ENCODE measurements at places on chromosomes 3 and 15.
A peak's percentile ranks its signal among the peaks of the same experiment; 100 is the strongest.

- no peak for DNase-seq
These were observed 12.1 kb downstream of the PLCL2 start for GRCh38 chr3:16896820-16897219.

GRCh38 chr15:56056626-56057025 is 63.2 kb upstream of the NEDD4 start:
- DNase-seq: no peak

DNA sequence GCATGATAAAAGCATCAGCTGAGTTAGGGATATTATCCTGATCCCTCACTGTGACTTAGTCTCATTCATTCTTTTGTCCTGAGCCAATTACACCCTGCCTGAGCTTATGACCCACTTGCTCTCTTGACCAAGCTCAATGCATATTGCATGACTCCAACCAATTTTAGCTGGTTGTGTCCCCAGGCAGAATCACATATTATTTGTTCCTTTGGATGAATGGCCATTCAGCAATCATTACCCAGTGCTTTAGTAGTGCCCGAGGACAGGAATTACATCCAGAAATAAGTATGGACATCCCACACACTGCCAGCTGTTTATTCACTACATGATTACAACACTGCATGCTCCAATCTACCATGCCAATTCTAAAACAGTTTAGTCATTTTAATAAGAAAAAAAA is 322.5 kb downstream of the ZBBX start:
- no peak for DNase-seq

- no peak for DNase-seq
These were observed 10.9 kb downstream of the GNB5 start for GRCh38 chr15:52180196-52180835.

DNA sequence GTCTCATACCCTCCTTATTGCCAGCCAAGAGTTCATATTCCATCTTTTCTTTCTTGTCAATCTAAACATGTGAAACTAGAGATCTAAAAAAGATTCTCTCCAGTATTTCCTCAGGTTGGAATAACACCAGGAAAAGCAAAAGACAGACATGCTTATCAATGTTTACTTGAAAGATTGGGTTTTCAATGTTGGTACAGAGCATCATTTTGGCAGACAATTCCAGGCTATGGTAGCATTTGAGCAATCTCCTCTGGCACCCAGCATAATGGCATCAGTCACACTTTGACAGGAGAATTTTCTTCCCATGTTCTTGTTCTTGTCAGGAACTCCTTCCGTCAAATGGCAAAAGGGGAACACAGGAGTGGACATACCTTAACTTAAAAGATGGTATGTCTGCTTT is 61.0 kb upstream of the RARB start:
- no peak for DNase-seq

DNA sequence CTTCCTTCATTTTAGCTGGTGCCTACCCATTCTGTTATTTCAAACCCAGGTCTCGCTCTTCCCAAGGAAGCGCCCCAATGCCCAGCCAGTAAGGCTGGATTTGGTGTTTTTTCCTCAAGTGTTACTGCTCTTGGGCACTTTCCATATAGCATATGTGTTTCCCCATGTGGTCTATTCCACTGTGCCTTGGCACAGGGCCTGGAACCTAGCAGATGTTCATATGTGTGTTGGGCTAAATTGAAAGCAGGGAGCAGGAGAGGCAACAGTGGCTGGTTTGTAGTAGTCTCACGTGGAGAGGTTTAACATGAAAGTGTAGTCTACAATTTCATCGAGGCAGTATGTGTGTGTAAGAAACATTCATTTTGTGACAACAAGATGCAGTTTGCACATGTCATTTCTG is 48.2 kb upstream of the TEX264 start:
- DNase-seq: no peak

GRCh38 chr15:84822653-84823281 is 5.6 kb downstream of the ALPK3 start:
- DNase-seq: no peak

DNA sequence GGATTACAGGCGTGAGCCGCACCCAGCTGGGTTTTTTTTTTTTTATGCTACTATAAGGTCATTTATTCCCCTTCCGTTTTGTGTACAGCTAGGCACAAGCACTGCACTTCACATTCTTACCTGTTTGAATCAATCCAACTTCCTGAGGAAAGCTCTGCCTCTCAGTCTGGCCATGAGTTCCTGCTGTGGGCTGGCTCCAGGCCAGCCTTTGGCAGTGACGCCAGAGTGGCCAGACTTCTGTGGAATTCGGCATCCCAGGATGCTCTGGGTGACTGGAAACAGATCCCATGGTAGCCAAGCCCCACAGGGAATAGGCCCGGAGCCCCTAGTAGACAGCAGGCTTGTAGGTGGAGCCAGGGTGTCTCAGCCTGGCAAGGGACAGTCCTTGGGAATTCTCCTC is 21.5 kb upstream of the TIMP4 start:
- DNase-seq: no peak

GRCh38 chr3:89300981-89301380 is 193.6 kb downstream of the EPHA3 start:
- no peak for DNase-seq

DNA sequence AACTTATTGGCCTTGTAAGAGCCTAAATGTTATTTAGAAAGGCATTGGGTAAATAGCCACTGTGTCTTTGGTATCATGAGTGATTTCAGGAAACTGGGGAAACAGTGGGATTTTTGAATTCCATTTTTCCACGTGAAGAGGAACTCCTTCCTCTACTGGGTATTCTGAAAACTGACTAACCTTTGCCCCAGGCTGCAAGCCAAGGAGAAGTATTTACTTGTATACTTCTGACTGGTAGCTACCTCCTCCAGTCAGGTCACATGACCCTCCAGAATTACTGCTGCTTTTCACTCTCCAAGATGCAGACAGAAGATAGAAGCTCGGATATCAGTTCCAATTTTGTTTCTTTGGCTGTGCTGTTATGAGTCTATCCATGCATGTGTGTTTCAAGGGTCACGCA is 50.9 kb upstream of the MAP3K13 start:
- no peak for DNase-seq

DNA sequence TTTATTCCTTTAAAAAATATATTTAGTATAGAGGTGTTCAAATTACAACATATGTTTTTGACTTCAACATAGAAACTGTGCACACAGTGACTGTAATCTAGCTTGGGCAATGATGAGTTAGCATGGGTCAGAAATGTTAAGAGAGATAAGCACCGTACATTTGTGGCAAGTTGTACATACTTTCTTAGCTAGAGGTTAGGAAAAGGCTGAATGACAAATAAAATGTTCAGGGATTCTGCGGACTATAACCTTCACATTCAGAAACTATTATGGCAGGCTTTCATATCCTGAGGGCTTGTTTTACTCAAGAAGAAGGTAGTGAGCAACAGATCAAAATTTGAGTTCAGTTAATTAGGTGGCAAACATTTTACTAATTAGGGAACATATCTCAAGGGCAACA is 379.7 kb upstream of the EPHA6 start:
- DNase-seq: no peak

GRCh38 chr3:105927741-105928140 is 58.9 kb upstream of the CBLB start:
- DNase-seq: no peak

DNA sequence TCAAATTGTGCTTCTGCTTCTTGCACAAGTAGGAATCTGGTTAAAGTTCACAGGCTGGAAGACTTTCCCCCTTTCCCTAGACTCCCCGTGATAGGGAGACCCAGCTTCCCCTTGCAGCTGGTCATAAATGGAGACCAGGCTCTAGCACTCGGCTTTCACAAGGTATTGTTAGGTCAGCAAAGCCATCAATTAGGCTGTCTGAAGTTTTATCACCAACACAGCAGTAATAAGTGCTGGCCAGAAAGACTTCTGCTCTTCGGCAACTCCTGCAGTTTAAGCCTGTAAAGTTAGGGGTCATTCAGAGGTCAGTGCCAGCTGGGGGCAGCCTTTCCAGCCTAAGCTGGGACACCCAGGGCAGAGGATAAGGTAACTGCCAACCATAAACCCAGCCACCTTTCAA is 203.4 kb downstream of the MEIS2 start:
- no peak for DNase-seq

- no peak for DNase-seq
These were observed 109.1 kb upstream of the DLG1 start for GRCh38 chr3:197407526-197407925.

GRCh38 chr15:96887730-96888129 is 557.2 kb downstream of the NR2F2 start:
- DNase-seq: no peak

GRCh38 chr3:170033489-170033888 is 4.3 kb upstream of the GPR160 start:
- no peak for DNase-seq

GRCh38 chr3:16290827-16291196 is 25.8 kb downstream of the OXNAD1 start:
- no peak for DNase-seq

DNA sequence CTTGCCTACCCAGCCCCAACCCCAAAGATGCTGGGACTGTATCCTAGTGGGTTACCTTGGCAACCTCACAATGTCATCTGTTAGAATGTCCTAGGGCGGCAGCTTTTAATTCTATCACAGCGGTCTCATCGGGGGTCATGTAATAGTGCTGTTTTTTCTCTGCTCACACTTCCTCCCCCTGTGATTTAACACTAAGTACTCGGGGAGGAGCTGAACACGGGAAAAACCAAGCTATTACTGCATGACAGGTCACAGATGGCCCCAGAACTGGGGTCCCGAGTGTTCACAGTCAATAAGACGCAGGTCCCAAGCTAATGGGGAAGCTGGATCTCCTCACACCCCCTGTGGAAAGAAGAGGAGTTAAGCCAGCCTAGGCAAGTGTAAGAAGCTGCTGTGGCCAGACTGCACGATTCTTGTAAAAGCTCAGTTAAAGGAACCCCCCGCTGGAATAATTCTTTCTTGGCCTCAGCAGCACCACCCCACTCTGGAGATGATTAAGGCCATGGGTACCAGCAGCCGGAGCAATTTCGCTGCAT is 2.5 kb upstream of the RFTN1 start:
- DNase-seq: no peak

- DNase-seq: no peak
These were observed 101.8 kb downstream of the SNRK start for GRCh38 chr3:43388175-43388574.

DNA sequence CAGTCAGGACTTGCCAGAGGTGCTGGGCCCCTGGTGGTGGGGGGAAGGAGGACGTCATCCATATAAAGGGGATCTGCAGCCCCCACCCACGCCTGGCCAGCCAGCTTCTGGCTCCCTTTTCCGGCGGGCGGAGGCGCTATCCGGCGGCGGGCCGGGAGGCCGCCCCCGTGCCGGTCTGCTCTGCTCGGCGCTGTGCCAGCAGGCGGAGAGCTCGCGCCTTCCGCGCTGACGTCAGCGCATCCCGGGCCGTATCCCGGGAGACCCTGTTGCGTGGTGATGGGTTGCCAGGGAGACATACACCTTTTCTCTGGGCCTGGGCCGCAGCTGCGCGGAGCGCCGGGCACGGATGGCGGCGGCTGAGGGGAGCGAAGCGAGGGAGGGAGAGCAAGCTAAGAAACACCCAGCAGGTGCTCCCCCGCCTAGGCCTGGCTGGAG is 1.1 kb downstream of the FAM131A start:
- no peak for DNase-seq

DNA sequence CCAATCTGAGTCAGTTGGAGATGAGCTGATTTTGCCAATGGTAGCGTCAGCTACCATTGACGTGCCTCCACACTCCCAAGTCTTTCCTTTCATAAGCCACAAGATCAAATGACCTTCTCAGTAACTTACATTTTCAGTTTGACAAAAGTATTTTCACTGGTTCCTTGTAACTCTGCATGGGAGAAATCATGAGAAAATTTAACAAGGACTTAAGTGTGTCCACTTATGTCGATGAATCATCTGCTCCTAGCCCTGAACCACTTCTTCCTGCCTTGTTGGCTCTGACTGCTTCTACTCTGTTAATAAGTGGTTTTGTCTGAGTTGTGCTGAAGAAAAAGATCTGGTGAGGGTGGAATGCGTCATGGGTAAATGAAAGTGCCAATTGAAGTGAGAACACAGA is 101.2 kb downstream of the NFKBIZ start:
- peak; percentile 10 for DNase-seq

DNA sequence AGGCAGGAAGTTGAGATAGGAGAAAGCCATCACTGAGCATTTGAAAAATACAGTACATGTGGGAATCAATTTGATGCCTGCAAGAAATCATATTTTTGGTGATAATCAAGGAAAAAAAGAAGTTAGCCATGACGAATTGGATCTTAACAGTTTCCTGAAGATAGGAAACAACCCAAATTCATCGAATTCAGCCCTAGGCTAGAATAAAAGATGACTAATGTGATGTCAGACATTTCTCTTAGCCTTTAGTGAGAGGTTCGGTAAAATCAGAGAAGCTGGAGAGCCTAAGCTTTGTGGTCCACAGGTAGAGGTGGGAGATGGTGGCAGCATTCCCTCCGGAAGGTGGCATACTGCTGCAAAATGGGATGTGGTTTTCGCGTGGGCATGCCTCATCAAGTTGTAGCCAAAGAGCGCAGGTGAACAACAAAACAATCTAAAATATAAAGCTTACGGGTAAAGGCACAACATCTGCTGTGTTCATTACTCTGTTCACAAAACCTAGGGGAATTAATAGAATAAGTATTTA is 144.1 kb upstream of the ALCAM start:
- no peak for DNase-seq

DNA sequence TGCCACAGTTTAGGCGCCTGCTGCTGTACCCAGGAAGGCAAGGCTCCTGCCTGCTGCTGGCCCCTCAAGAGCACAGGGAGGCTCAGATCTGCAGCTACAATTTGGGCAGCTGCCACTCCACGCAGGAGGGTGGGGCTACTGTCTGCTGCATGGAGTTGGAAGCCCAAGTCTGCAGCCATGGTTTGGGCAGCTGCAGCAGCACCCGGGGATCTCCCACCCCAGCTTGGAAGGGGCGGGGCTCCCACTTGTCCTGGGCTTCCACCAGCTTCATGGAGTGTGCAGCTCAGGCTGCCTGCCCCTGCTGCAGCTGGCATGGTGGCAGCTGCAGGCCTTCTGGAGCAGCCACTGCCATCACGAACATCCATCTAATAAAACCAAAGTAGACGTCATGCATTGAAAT is 512.9 kb downstream of the PYDC2 start:
- DNase-seq: no peak

DNA sequence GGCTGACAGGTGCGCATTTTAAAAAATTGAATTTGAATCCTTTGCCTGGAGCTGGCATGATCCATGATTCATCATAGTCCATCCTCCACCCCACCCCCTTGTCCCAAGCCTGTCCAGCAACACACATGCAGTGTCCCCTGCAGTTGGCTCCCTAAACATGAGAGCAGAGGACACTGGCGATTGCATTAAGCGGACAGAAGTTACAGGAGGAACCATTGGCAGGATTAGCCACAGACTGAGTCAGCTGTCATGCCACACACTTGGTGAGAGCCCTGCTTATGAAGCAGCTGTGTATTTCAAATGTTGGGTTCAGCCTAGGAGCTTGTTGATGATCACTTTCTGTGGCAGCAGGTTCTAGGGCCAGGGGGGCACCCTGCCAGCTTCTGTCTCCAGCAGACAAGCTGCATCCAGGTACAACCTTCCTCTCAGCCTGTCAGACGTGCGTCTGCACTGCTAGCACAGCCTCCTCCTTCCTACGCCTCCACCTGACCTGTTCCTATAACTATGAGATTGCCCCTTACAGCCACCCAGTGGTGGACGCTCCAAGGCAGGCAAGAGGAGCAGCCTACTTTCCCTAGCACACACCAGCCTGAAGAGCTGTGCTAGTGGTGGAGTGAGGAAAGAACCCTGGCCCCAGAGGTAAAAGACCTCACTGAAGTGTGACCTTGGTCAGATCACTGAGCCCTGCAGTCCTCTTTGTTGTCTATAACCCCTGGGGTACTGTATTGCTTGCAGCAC is 121.9 kb downstream of the SLCO3A1 start:
- DNase-seq: no peak
